ENCODE measurements at places on chromosomes 3 and 15.

DNA sequence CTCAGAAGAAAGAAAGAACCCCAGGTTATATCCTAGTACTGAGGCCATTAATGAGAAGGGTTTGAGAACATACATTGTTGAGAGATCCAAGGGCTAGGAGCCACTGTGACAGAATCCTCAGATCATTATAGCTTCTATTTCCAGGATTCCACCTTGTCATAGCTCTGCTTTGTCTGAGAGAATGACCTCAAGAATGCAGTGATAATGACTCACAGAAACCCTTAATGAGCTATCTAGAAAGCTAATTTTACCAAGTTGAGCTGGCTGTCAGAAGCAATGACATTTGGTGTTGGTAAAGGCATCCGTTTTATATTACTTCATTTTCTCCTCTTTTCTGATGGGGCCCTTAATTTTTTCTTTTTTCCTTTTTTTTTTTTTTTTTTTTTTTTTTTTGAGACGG lies 10.9 kb downstream of the TRIP4 start:
- no peak for DNase-seq

GRCh38 chr3:128232376-128233178 lies 79.3 kb downstream of the EEFSEC start:
- no peak for DNase-seq

GRCh38 chr3:4735243-4735642 lies 242.1 kb downstream of the ITPR1 start:
- DNase-seq = no peak

DNA sequence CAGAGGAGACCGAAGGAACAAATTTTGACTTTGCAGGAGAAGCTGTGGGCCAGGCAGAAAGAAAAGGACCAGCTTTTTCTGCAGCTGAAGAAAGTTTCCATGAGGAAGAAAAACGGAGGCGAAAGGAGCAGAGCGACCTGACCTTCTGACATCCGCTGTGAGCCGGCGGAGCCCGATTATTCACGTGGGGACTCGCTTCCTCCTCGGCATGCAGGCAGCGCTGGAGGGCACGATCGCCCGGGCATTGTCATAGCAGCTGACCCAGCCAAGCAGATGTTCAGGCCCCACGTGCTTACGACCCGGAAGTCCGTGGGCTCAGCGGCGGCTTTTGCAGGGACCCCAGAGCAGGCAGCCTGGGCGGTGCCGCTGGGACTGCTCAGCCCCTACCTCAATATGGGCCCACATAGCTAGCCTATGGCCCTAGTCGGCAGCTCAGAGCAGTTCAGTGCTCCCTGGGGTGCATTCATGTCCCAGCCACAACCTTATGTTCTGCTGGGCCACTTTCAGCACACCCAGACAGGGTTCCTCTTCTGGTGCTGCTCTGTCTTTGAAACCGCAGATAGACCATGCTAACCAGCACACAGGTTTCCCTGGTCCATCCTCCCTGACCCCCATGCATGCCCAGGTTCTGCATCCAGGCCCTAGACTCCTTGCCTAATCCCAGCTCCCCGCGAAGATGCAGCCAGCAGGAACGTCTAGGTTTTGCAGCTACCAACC lies 10.5 kb upstream of the EIF4A2 start:
- DNase-seq = peak; percentile 65

DNA sequence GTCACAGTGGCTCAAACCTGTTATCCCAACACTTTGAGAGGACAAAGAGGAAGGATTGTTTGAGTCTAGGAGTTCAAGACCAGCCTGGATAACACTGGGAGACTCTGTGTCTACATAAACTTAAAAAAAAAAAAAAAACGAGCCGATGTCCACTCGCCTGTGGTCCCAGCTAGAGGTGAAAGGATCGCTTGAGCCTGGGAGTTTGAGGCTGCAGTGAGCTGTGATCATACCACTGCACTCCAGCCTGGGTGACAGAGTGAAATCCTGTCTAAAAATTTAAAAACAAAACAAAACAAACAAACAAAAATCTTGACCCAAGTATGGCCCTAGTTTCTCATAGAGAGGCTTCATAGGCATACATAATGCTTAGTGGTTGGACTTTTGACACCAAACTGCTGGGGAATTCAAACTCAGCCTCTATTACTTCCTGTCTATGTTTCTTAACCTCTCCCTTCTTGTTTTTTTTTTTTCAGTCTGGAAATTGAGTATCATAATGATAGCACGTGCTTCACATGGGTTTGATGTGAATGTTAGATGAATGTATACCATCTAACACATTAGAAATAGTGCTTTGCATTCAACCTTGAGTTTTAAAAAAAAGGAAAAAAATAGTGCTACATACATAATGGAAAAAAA lies 46.4 kb upstream of the CAPN7 start:
- no peak for DNase-seq

DNA sequence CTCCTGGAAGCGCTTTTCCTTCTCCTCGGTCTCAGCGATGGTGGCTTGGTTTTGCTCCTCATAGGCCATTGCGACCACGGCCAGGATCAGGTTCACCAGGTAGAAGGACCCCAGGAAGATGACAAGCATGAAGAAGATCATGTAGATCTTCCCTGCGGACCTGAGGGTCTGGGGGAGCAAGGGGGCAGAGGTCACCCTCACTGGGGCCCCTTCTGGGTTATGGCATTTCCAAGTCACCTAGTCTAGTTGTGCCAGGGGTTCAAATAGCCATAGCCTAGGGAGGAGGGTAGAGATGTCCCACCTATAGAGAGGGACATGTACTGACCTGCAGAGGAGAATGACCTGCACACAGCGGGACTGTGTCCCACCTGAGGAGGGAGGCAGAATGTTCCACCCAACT lies 43.5 kb downstream of the SCN5A start:
- DNase-seq = no peak

DNA sequence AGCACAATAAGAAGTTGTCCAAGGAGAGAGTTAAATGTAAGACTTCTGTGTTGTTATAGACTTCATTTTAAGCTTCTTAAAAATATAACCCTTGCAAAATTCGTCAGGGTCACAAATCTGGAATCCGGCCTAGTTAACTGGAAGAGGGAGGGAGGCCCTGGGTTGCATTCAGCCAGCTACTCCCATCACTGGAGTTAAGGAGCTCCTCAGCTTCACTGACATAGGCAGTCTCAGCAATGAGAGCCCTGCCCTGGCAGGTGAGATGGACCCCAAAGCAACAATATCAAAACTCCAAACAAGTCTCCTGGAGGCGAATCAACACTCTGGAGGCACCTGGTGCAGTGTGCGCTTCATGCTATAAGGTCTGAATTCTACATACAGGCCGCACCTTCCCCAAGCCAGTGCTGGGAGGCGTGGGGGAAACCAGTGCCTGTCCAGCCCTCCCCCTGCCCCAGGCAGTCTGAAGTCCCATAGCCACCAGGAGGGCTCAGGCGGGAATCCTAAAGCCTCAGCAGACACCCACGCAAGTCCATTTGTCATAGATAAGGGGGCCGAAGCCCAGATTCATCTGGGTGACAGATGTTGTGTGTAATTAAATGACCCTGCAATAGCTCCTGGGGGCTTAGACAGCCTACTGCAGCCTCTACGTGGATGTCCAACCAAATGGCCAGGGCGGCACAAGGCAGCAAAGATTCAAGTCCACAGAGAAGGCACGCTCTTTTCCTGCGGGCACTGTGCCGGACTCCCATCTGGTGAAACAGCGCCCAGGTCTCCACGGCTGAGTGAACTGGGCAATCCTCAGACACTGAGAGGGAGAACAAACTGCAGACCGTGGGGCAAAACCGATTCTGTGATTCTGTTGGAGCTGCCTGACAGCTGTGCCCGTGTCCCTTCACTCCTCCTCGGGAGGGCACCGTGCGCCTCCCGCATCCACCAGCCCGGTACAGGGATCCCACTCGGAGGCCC lies 64.9 kb downstream of the ATP10A start:
- DNase-seq = no peak

- no peak for DNase-seq
Observed at GRCh38 chr3:195257454-195258448, 13.2 kb downstream of the XXYLT1 start.

- no peak for DNase-seq
Observed at GRCh38 chr3:132228923-132229322, 88.3 kb upstream of the ACP3 start.

DNA sequence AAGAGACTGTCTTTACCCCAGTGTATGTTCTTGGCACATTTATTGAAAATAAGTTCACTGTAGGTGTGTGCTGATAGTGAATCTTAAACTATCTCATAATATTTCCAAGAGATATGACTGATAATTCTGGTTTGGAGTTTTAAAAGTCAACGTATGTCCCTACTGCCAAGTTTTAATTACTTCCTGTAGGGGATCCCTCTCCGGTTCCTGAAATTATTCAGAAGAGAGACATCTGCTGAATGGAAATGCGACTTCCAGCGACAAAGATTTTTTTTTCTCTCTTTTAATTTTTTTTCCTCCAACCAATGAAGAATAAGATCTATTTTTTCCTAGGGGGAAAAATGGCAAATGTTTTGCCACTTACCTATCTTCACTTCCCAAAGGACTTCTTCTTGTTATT lies 498.9 kb upstream of the TGFBR2 start:
- DNase-seq = no peak
